ENCODE measurements at places on chromosomes 11 and 22.

- no peak for DNase-seq
Observed at GRCh38 chr11:34451053-34451452, 12.3 kb downstream of the CAT start.

- peak; percentile 4 for DNase-seq
Observed at GRCh38 chr22:35150183-35151107, 84.5 kb downstream of the ISX start.

- no peak for DNase-seq
Observed at GRCh38 chr11:134170919-134171281, 52.9 kb downstream of the NCAPD3 start.

DNA sequence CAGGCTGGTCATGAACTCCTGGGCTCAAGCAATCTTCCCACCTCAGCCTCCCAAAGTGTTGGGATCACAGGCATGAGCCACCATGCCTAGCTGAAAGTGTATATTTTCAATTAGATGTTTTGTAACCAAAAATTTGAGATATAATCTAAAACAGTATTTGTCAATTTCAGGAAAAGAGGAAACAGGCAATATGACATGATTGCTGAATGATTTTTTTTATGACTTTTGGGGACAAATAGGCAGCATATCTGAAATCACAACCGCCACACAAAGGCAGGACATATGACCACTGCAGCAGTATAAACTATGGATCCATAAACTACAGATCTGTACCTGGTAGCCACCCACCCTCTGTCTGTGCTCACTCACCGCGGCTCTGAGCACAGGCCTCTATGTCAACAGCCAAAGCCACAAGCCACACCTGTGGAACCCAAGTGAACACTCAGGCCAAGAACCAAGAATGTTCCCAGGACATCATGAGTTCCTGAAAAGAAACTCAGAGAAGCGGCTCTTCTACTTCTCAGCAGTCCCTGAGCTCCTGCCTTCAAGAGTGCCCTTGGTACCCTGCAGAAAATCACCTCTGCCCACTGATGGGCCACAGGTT lies 22.5 kb downstream of the PISD start:
- DNase-seq = no peak

GRCh38 chr11:34208266-34209135 lies 103.1 kb downstream of the NAT10 start:
- DNase-seq = no peak

DNA sequence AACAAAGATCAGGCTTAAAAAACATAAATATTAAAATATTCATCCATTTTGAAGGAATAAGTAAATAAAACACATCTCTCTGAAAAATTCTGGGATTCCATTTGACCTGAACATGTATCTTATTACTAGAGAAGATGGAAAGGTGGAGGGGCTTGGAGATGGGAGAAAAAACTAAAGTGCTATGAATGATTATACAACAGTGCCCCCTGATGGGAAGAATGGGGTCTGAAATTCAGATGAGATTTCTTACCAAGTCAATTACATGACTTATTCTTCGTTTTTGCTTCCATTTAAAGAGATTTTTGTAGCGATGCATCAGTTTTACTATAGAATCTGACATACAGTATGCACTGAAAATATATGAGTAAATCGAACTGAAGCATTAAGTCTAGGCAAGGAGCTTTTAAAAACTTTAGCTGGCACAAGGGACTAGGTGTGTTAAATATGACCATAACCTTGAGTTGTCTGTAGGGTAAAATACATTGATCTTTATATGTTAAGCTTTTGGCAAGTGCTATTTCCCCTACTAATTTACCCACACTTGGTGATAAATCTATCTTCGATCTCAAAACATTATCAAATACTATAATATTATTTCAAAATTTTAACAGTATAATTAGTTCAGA lies 718.8 kb downstream of the CNTN5 start:
- no peak for DNase-seq

- no peak for DNase-seq
Observed at GRCh38 chr22:40603088-40603605, 33.4 kb downstream of the MRTFA start.

DNA sequence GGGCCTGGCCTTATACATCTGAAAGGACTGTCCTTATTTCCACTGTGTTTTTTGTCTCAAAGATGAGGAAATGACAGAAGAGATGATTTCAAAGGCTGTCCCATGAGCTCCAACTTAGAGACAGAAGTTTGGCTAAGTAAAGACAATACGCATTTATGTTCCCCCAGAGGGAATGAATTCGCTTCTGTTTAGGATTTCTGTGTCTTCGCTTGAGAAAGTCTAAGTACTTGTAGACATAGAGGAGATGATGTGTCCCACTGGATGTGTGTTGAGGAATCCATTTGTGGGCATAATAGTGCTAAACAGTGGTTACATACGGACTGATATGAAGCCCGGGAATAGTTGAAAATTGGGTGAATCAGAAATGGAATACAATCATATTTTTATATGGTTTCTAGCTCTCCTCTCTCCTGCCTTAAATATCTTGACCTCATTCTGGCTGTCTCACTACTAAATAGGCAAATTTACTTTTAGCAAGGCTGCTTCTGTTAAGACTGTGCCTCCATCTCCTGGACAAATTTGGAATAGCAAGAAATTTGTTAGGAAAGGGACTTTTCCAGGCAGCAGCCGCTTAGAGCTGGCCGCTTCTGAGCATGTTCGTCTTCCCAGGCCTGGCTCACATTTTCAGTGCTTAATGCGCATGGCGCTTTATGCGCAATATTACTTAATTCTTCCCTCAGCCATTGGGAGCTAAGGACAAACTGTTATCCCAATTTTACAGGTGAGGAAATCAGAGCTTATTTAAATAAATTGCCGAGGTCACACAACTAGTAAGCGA lies 1.9 kb upstream of the PEX26 start:
- DNase-seq = no peak

GRCh38 chr11:67638535-67639437 lies 777 bp downstream of the TBX10 start:
- no peak for DNase-seq

GRCh38 chr22:33986167-33986771 lies 66.0 kb upstream of the LARGE1 start:
- no peak for DNase-seq

DNA sequence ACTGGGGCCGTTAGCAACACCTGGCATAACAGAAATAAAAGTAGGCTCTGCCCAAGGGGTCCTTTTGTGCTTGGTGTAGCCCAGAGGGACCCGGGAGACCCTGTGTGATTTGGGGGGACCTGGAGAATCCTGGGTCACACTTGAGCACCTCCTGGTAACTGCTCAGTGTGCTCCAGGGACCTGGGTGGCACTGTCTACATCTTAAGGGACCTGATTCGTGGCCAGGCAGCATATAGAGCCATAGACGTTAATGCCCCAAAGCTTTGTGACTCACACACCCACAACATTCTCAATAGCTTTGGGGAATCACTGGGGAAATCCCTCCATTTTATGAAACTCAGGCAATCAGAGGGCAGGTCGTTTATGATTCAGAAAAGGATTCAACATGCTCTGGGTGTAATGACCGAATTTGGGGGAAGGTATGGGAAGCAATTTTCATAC lies 3.6 kb upstream of the IGF2 start:
- no peak for DNase-seq

GRCh38 chr11:97685695-97686094 lies 1295.9 kb downstream of the JRKL start:
- DNase-seq = no peak

DNA sequence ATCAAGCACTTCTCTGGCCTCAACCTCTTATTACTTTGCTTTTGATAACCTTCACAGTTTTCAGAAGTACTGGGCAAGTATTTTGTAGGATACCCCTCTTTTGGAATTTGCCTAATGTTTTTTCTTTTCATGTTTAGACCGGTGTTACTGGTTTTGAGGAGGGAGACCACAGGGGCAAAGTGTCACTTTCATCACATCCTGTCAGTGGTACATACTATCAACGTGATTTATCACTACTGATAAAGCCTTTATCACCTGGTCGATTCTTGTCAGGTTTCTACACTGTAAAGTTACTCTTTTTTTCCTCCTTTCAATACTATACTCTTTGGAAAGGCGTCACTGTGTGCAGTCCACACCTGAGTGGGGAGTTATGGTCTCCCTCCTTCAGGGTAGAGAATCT lies 26.7 kb downstream of the QSER1 start:
- no peak for DNase-seq

DNA sequence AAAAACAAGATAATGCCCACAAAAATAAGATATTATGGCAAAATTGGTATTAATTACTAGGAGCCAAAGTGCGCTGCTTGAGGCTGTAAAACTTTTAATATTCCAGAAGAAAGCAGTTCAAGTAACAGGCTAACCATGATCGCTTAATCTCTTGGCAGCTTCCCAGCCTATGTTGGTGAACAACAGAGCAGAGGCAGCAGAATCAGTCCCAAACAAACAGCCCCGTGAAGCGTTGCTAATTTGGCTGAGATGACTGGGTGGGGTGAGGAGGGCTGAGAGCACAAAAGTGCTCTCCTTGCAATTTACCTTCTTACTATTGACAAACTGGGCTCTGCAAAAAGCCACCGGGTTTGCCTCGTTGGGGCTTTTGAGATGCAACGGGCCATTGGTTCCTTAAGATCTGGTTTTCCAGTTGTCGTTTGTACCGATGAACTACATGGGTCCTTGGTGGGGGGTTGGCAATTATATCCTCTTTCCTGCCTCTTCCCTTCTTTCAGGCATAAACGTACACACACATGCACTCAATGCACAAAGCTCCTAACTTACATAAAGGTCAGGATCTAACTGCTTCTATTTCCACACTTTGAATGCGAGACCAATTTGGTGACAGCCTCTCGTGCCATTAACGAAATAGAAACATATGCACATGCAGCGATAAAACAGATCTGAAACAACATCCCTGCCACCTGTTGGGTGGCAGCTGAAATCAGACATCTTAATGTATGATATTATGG lies 407.6 kb upstream of the CADM1 start:
- no peak for DNase-seq

DNA sequence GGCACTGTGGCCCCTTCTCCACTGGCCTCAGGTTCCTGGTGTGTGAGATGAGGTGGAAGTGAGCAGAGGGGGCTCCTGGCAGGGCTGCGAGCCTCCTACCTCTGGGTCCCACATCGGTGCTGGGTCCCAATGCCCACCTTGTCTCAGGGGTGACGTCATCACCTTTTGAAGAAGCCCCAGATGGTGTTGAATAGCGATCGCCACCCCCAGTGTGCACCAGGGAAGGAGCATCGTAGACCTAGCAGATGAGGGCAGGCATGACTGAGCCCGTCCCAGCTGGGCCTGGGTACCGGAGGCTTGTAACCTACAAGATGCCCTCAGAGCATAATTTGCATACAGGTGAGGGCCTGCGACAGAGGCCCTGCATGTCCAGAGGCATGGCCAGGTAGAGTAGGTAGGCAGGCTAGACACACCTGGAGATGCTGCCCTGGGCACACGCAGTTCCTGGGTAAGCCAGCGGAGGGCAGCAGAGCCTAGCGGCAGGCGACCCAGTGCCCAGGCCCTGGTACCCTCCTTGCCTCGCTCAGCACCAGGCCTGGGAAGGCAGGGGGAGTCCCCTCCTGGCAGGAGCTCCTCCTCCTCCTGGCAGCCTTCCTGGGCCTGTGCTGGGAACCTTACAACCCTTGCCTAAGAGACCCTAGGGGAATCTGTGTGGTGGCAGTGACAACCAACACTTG lies 52.5 kb downstream of the TPCN2 start:
- peak; percentile 29 for DNase-seq

DNA sequence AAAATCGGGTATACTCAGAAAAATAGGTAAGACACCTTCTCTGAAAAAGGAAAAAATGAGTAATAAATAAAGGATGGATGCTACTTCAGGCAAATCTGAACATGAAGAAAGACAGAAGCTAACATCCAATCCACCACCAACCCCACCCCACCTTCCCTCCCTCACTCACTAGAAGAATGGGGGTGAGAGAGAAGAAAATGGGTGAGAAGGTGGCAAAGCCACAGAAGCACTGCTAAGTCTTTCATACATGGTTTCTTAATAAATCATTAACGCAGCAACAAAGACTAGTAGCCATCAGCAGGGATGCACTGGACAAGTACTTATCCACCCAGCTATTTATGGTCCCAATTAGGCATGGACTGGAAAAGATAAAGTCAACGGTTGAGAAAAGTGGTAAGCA lies 5.9 kb downstream of the FHIP1B start:
- DNase-seq = no peak

DNA sequence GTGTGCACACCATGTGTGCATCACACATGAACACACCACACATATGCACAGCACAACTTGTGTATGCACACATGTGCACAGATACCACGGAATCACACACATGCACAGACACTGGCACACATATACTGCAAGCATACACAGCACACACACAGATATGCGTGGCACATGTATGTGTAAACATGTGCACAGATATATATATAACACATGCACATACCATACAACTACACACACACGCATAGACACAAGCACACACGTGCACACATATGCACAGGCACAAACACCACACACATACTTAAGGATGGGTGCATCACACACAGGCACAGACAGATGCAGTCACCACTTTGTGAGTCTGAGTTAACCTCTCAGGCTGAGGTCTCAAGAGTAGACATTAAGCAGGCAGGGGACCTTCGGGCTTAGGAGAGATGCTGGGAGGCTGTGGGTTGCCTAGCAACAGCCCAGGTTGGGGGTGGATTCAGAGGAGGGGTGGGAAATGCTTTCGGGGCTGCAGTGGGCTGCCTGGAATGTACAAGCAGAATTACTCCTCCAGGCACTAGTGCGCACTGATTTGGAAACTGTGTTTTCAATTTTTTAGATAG lies 82.9 kb downstream of the MYO18B start:
- DNase-seq = no peak

DNA sequence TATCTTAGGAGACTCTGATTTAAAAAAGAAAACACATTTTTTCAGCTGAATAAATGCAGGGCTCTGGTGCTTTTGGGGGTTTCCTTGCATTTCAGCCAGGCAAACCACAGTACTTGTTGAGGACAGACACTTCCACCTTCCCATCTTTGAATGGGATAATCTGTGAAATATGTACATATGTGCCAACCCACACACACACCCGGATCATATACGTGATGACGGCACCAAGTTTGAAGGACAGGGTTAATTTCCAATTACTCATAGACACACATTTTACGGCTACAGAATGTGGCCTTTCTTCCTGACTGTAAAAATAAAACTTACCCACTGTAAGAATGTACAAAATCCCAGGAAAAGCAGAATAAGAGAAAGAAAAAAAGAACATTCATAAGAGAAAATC lies 104.4 kb downstream of the MPPED2 start:
- DNase-seq = no peak

GRCh38 chr22:41768430-41768829 lies 32.0 kb upstream of the CCDC134 start:
- no peak for DNase-seq

GRCh38 chr11:10478066-10478465 lies 23.0 kb downstream of the AMPD3 start:
- no peak for DNase-seq

DNA sequence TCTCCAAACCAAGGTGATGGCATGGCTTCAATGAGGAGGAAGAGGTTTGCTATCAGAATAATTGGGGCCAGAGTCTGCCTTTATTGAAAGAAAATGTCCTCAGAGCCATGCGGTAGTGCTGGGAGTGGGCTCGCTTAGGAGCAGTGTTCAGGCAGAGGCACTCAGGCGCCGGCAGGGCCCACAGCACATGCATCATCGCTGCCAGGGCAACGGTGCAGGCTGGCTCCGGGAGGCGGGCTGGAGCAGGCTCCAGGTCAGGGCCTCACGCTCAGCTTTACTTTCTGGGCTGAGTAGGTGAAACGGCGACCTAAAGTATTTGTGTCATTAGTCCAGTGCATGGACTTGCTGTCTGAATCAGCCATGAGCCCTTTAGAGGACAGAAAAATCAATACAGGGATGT lies 169.9 kb upstream of the CCDC90B start:
- no peak for DNase-seq

- DNase-seq = no peak
Observed at GRCh38 chr11:80451105-80451504, 1010.3 kb upstream of the TENM4 start.
